ENCODE measurements at places on chromosomes 3 and 15.

GRCh38 chr15:28086175-28086703, 12.9 kb downstream of the OCA2 start:
- peak; percentile 37 for DNase-seq

- DNase-seq: no peak
Measured at GRCh38 chr3:48088056-48088748, 72.0 kb upstream of the MAP4 start.

- DNase-seq: no peak
Measured at GRCh38 chr15:86411916-86412315, 332.2 kb downstream of the AGBL1 start.

DNA sequence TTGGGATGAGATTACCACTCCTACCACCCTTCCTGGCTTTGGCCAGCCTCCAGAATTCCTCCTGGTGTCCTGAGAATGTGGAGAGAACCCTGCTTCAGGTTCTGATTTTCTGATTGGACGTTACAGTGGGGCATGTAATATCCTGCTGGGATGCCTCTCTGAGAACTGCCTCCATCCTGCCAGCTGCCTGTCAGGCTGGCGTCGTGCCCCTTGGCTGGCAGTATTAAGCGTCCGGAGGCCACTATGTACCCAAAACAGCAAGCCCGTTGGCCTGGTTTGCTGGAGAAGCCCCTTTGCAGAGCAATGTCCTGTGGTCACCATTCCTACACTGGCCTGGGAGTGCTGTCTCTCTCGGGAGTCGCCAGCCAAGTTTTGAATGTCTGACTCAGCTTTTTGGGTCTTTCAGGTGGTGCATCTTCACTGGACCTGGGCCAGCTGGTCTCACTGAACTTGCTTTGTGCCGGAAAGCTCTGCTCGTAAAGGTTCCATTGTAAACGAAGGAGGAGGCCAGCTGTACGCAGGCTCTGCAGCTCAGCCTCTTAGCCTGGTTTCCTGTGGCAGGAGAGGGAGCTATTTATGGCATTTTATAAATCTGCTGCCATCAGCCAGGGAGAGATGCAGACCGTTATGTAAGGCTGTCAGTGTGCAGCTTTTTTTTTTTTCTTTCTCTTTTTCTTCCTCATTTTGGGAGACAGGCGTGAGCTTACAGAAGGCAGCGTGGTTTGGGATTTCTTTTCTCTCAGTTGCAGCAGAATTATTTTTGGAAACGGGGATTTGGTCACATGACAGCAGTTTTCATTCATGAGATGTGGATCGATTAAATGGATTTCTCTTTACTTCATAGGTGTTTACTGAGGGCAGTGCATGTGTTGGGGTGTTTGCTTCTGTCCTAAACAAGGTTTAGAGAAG, 19.0 kb upstream of the TRAK1 start:
- no peak for DNase-seq

GRCh38 chr3:128727996-128728395, 2.0 kb downstream of the RAB7A start:
- no peak for DNase-seq

GRCh38 chr3:72829701-72830100, 18.5 kb downstream of the SHQ1 start:
- DNase-seq: no peak

GRCh38 chr15:89851673-89852341, 37.2 kb upstream of the ANPEP start:
- DNase-seq: no peak

DNA sequence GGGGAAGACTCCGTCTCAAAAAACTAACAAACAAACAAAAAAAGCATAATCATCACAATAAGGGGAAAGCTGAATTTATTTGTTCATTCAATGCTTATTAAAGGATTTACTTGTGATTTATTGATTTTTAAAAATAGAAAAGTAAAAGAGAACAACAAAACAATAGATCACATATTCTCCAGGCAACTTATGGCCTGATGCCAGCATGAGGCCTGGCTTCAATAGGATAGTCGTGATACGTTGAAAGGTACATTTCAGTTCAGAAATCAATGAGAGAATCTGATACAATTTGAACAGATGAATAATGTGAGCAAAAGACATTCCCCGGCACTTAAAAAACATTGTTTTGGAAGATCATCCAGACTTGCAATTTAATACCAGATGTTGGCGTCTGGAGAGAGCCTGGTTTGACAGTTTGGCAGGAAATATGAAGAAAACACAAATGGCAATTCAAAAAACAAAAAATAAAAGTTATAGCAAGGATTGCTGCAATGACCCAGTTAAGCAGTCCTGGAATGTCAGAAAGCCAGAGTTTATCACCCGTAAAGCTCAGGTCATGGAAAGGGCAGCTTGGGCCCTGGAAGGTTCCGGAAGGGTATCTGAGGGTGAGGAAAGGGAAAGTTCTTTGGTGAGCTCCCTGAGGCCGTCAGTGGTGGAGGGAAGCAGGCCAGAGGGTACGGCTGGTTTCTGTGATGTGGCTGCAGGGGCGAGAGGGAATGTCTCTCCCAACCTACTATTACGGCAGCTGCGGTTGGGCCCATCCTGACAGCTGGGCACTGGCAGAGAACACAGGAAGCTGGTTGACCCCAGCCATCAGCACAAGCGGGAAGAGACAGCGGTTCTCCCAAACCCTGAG, 230.2 kb upstream of the HES1 start:
- DNase-seq: no peak

DNA sequence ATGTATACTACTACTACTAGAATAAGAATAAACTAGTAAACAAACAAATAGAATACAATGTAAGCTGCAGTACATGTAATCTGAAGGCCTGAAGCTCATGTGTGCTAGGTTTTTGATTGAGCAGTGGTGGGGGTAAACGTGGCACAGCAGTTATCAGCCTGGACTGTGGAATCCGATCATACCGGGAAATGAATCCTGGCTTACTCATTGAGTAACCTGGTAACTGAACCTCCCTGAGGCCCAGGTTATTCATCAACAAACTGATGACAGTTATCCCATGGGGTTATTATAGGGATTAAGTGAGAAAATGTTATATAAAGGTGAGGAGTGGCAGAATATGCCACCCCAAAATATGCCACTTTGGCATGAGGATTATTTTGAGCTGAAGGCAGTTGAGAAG, 339.1 kb downstream of the FHIT start:
- DNase-seq: no peak

DNA sequence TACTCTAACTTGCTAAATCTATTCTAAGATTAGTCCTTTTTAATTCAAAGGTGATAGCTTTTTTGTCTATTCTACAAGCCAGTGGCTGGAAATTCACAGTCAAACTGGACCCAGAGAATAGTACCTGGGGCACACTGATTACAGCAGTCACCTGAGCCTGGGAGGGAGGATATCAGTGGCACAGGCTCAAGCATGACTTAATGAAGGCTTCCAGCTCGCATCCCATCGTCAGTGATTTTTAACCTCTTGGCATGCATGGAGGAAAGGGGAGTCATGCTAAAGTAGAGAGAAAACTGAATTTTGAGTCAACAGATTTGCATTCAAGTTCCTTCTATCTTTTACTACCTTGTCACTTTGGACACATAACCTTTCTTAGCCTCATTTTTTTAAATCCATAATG, 24.8 kb downstream of the GOLIM4 start:
- DNase-seq: no peak

DNA sequence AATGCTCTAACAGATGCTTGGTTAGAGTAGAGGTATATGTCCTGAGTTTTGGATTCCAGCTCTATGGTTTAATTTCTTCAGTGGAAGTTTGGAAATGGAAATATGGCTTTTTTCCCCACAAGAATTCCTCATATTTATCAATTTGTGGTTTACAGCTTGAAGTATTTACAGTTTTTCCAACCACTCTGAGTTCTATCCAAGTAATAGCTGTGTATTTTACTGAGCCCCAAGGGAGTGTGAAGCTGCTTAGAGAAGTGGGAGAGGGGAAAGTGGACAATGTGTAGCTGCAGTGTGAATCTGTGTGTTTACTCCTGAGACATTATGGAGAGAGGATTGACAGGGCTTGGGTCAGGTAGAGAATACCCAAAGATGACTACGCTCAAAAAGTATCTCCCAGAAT, 54.5 kb downstream of the NEK11 start:
- DNase-seq: no peak

DNA sequence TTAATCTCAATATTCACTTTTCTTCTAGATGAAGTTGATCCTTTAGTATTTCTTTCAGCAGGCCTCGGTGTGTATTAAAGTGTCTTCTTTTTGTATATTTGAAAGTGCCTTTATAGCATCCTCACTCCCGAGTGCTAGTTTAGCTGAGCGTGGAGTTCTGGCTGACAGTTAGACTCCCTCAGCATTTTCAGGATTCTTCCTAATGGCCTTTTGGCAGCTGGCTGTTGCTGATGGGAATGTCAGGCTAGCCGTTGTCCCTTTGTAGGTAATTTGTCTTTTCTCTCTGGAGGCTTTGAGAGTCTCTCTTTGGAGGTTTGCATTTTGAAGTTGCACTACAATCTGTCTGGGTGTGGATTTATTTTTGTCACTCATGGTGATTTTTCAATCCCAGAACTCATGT, 94.4 kb downstream of the SRGAP3 start:
- no peak for DNase-seq

DNA sequence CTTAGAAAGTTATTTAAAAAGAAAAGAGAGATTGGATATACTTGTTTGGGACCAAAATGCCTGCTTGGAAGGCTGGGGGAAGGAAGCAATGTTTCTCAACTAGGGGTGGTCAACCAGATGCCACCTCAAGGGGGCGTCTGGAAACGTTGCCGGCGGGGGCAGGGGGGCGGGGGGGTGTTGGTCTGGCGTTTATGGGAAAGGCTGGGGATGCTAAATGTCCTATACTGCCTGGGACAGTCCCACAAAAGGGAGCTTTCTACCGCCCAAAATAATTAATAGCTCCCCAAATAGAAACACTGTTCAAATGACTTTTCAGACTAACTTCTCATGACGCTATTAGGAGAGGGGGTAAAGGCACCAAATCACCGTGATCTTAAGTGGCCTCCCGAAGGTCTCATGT, 2.2 kb downstream of the POLG start:
- no peak for DNase-seq

DNA sequence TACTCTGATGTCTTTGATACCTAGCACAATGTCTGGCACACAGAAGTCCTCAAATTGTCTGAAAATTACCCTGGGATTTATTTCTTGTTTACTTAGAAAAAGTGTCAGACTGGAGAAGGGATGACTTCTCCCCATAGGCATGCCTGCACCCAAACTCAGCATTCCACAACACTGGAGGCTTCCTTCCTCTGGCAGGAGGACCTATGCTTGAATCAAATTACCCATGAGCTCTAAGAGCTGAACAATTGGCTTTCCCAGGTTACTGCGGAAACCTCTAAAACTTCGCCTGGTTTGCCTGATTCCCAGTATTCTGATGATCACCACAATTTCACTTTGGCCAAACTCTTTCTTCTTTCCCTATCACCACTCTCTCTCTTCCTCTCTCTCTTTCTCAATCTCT, 217.4 kb downstream of the DIPK2A start:
- no peak for DNase-seq

- DNase-seq: no peak
Measured at GRCh38 chr3:121985846-121986245, 36.2 kb downstream of the ILDR1 start.

- no peak for DNase-seq
Measured at GRCh38 chr15:83115410-83115809, 8.0 kb downstream of the TM6SF1 start.

GRCh38 chr3:9130345-9131305, 118.8 kb downstream of the SRGAP3 start:
- DNase-seq: no peak

GRCh38 chr3:114308830-114309229, 15.0 kb downstream of the TIGIT start:
- DNase-seq: peak; percentile 30

- no peak for DNase-seq
Measured at GRCh38 chr3:89113893-89114840, 6.7 kb downstream of the EPHA3 start.

DNA sequence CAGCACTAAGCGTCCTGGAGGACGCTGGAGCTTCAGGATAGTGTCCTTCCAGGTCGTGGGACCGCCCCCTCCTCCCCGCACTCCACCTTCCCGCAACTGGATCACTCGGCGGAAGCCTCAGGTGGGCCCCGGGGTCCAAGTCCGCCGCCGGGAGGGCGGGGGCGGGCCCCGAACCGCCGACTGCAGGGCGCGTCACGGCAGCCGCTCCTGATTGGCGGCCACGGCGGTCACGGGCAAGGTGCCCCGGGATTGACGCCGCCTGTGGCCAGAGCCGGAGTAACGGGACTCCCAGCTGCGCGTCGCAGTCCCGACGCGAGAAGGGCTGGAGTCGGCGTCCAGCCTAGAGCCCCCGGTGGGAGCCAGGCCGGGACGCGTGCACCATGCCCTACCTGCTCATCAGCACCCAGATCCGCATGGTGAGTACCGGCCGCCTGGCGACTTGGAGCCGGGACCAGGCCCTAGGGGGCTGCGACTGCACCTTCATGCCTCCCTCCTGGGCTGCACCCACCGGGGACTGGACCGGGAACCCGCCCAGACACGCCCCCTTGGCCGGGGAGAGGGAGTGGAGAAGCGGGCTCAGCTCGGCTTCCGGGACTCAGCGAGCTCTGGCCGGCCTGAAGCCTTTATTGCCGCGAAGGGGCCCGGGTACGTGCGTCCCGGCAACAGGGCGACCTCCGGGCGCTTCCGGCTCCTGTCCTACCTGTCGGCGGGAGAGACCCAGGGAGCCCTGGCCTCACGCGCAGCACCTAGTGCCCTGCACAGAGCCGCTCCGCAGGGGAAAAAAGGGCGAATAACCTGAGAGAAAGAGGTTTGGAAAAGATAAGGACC, at the start of gene GCHFR:
GCHFR (plus strand) TSS at position 268 of the 828 bp plus-strand sequence; CDS start at position 381, 113 bp downstream.
- DNase-seq: no peak

DNA sequence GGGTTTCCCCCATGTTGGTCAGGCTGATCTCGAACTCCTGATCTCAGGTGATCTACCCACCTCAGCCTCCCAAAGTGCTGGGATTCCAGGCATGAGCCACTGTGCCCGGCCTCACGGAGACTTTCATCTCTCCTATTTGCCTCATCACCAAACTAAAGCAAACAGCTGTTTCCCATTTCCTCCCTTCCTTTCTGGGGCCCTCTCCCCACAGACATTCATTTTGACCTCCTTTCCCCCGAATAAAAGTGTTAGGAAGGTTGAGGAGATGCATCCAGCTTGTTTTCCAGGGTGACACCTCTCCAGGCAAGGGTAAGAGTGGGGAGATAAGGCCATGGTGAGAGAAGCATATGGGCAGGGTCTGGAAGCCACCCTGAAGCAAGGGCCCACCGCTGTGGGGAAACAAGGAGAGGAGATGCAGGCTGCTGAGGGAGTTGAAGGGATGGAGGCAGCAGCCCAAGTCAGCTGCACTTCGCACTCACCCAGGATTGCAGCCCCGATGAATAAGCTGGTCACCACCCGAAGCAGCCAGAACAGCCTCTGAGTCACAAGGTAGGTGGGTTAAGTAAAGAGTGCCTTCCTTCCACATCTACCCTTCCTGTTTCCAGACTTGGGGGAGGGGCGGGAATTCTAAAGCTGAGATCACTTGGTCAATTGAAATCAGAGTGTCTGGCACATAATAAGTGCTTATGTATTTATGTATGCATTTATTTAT, 7.7 kb downstream of the DUOXA2 start:
- no peak for DNase-seq

- DNase-seq: no peak
Measured at GRCh38 chr15:68699124-68699880, 120.5 kb downstream of the CORO2B start.

- DNase-seq: no peak
Measured at GRCh38 chr3:61257148-61257547, 5.9 kb upstream of the FHIT start.

Data from activated CD4-positive, alpha-beta T cell treated with anti-CD3 and anti-CD28 coated beads for 24 hours (primary cell).